ENCODE measurements at places on chromosomes 5 and 9.

DNA sequence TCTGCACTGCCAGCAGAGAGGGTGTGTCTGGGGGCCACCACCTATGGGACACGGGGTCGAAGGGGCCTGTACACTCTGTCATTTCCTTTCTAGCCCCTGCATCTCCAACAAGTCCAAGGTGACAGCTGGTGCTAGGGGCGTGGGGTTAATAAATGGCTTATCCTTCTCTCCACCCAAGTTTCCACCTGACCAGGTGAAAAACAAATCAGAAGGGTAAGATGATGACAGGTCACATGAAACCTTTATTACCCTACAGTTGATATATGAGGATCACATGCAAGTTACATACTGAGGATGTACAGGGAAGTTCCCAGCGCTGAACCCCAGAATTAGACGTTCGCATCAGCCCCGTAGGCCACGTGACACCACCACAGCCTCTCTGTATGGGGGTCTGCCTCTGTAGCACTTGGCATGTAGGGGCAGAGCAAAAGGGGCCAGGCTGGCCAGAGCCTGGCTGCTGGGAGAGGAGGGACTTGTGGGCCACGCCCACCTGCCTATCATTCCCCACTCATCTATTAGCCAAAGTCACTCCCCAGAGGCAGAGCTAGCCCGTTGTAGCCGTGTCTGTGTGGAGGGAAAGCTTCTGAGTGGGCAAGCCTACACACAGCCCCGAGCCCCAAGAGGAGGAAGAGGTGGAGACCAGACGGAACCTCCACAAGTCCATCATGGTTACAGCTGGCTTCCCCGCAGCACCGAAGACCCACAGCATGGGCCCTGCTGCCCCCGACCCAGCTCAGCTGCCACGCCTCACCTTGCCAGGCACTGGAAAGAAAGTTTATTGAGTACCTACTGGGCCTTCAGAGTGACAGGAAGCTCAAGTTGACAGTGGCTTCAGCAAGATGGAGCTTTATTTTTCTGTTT lies 2.2 kb downstream of the TMEM141 start:
- DNase-seq: no peak

- DNase-seq: no peak
These were observed 38.4 kb downstream of the EBF1 start for GRCh38 chr5:159061179-159061796.

DNA sequence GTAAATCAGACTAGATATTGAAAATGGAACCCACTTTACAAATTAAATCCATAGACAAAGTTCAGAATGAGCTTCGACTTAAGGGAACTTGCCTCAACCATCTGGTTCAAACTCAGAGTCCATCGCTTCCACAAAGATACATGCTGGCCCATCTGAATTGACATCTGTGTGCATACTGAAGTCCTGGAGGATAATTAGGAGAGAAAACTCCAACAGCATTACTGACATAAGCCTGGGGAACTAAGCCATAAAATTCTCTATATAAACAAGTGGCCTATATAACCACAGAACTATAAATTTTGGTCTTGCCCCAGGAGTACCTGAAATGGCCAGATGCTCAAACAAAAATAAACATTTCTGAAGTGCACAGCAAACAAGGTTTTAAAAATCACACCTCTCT lies 94.4 kb downstream of the IZUMO3 start:
- DNase-seq: no peak

DNA sequence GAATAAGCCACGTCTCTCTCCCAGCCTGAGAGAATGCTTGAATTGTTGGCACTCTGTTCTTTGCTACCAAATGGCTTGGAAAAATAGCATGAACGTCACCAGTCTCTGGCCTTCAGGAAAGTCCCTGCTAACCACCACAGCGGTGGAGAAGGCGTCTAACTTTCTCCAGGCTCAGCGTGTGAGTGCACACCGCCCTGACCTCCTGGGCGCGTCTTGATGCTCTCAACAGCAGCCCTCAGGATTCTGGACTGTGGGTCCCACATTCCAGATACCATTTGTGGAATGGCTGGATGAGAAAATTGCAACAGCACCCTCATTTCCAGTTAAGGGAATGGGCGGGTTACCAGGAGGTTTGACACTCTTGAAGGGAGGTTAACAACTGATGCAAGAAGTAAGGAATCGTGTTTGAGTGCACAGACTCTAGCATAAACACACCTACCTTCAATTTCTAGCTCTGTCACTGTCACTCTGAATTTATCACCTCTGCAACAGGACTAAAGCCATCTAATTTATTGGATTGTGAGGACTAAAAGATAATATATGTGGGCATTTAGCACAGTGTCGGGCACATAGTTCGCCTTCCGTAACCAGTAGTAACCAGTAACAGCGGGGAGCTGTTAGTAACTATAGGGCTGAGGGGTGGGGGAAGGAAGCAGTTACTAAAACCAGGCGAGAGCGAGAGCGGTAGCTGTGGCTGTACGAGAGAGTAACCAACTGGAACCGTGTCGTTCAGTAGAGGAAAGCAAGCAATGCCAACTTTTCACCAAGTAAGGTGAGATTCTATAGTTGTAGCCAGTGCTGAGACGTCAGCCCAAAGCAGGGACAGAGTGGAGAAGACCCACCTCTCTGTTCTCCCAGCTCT lies 807 bp upstream of the PLGRKT start:
- no peak for DNase-seq

GRCh38 chr5:31587546-31587945 lies 51.4 kb upstream of the PDZD2 start:
- DNase-seq: no peak

- DNase-seq: no peak
These were observed 218.8 kb upstream of the NR4A3 start for GRCh38 chr9:99602854-99603253.

DNA sequence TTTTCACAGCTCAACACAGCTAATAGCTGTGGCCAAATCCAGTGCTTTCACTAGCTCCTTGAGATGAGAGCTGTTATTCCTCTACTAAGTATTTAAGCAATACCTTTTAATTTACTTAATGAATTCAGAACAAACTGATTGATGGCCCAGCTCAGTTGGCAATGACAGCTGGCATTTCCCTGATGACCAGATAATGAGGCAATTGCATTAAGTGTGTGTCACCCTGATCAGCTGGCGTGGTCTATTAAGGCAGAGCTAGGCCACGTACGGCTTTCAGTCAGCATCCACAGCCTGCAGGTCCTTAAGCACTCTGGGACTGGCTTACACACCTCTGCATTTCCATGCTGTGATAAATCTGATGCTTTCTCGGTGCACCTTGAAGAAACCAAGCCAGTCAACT lies 34.4 kb downstream of the TTLL11 start:
- no peak for DNase-seq

GRCh38 chr5:45410304-45410995 lies 285.7 kb downstream of the HCN1 start:
- DNase-seq: no peak

Measured in renal pelvis (tissue), 12 donors.